ENCODE measurements at places on chromosomes 6 and 20.
A peak's percentile ranks its signal among the peaks of the same experiment; 100 is the strongest.

DNA sequence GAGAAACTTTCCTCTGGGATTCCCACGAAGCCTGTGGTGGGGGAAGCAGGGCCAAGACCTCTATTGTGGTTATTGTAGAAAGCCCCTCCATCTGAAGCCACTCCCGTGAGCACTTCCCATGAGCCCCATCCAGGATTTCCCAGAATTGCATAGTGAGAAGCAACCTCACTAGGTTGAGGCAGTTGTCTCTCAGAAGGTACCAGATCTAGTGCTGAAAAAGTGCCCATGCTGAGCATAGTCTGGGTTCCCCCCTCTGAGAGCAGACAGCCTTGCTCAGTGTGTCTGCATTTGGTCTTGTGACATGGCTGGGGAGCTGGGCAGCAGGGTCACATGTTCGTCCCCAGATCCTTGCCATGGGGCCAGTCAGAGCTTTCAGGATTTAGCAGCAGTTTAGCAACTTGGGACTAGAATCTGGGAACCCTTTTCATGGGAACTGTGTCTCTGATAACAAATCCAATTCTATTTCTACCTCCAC lies 38.6 kb downstream of the SLC9A8 start:
- no peak for DNase-seq

GRCh38 chr6:153059757-153060156 lies 57.2 kb upstream of the MTRF1L start:
- DNase-seq, result no peak

GRCh38 chr6:31851485-31851832 lies 11.2 kb downstream of the NEU1 start:
- DNase-seq, result no peak

- peak; percentile 17 for DNase-seq
These were observed 31.3 kb upstream of the ZSCAN23 start for GRCh38 chr6:28474441-28475219.

GRCh38 chr6:114389111-114389510 lies 46.3 kb upstream of the HS3ST5 start:
- no peak for DNase-seq

GRCh38 chr20:41135187-41135887 lies 2.0 kb upstream of the PLCG1 start:
- no peak for DNase-seq

- DNase-seq, result no peak
These were observed 16.0 kb downstream of the MARCKS start for GRCh38 chr6:113873043-113873667.

DNA sequence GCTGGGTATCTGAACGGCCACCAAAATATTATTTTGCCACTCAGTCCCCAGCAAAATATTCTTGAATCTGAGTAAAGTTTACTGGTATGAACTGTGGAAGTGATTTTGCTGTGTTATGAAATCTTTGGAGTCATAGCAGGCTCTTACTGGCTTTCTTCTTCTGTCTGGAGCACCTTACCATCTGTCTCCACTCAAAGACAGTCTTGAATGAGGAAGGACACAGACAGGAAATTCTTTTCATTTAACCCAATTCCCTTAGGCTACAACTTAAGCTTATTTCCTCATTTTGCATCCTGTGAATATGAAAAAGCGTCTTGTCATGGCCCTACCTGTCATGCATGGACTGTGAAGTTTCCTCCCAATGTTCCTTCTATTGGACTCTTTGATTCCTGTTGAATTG lies 24.7 kb downstream of the FNDC1 start:
- DNase-seq, result no peak

GRCh38 chr6:85594197-85594930 lies 706 bp upstream of the SNX14 start:
- peak; percentile 14 for DNase-seq

GRCh38 chr6:14524319-14524718 lies 406.7 kb downstream of the CD83 start:
- no peak for DNase-seq

DNA sequence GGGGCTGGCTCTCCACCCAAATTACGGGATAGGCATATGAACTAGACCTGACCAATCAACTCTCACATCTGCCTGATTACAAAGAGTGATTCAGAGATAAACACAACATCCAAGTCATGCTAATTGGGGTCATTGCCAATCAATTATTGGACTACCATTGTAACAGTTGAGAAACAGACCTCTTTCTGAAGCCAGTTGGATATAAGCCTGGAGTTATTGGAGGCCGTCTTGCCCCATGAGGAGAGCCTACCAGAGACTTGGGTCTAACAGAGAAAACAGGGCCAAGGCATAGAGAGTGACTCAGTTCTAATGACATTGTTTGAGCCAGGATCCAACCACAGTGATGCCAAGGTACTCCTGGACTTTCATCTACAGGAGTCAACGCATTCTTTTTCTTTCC lies 39.4 kb upstream of the HIVEP2 start:
- no peak for DNase-seq

- no peak for DNase-seq
These were observed 2.5 kb downstream of the ADRM1 start for GRCh38 chr20:62305149-62305764.

DNA sequence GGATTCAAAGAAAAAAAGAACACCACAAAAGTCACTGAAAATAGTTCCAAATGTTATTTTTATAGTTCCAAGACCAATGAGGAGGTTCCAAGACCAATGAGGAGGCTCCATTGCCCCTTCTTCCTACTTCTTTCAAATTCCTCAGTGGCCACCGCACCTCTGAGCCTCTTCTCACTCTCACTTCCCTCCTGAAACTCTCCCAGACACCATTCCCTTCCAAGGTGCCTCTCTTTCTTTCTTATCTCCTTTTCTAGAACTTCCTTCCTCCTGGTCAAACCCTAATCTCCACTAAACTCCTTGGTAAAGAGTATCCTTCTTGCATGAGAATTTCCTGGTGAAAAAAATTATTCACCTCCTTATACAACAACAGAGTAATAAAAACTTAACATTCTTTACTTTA lies 20.4 kb upstream of the MCUR1 start:
- no peak for DNase-seq

GRCh38 chr6:12173181-12173580 lies 117.0 kb upstream of the EDN1 start:
- no peak for DNase-seq

- no peak for DNase-seq
These were observed 72.0 kb downstream of the CHMP4B start for GRCh38 chr20:33883164-33883563.

DNA sequence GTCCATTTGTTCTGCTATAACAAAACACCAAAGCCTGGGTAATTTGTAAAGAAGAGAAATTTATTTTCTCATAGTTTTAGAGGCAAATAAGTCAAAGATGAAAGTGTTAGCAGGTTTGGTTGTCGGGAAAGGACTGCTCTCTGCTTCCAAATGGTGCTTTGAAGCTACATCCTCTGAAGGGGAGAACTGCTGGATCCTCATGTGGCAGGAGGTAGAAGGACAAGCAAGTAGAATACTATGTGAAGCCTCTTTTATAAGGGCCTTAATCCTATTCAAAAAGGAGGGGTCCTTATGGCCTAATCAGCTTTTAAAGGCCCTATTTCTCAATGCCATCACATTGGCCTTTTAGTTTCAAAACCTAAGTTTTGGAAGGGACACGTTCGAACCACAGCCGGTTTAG lies 826.0 kb upstream of the EPHA7 start:
- DNase-seq, result no peak

DNA sequence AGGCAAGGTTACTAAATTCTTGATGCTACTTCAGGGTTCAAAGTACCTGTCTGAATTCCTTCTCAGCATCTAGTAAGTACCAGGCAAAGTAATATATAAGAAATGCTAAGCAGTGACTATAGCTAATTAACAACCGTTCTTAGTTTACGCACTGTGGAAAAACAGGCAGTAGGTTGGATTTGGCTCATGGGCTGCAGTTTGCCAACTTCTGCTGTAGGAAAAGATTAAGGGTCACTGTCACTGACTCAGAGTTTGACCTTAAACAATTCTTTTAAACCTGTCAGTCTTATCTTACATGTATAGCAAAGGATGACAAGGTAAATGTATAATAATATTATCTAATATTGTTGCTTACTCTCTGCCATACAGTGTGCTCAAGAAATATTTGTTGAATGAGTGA lies 42.3 kb downstream of the CTNNBL1 start:
- DNase-seq, result no peak

- DNase-seq, result peak; percentile 70
These were observed 3.7 kb downstream of the OGFR start for GRCh38 chr20:62808211-62808865.

- DNase-seq, result no peak
These were observed 323.8 kb upstream of the JARID2 start for GRCh38 chr6:14921878-14922671.

- no peak for DNase-seq
These were observed 741 bp downstream of the PTPN1 start for GRCh38 chr20:50510706-50511542.

DNA sequence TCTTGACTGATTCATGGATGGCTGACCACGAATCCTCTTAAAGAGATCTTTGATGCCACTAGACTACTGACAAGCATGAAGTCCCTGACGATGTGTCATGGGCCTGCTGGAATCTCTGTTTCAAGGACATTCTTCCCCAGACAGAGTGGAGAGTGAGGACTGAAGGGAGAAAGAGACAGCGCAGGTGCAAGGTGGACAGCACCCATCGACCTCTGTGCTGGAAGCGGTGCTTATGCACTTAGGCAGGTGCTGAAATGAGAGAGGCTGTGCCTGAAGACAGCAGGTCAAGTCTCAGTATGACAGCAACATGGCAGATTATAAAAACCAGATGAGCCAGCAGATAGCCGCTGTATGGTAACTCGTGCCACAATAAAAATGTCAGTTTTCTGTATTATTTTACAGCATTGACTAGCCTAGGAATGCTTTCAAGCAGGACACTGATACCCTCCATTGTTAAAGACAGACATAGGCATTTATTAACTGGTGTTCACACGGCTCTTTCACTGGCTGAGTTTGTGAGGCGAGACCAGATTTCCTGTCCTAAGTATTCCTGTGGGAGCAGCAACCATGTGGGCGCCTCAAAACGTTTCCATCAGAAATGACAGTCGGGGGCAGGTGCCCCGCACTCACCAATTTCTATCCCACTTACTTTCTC lies 47.5 kb downstream of the FOXC1 start:
- DNase-seq, result no peak

GRCh38 chr6:50180646-50181045 lies 130.9 kb upstream of the DEFB112 start:
- no peak for DNase-seq

DNA sequence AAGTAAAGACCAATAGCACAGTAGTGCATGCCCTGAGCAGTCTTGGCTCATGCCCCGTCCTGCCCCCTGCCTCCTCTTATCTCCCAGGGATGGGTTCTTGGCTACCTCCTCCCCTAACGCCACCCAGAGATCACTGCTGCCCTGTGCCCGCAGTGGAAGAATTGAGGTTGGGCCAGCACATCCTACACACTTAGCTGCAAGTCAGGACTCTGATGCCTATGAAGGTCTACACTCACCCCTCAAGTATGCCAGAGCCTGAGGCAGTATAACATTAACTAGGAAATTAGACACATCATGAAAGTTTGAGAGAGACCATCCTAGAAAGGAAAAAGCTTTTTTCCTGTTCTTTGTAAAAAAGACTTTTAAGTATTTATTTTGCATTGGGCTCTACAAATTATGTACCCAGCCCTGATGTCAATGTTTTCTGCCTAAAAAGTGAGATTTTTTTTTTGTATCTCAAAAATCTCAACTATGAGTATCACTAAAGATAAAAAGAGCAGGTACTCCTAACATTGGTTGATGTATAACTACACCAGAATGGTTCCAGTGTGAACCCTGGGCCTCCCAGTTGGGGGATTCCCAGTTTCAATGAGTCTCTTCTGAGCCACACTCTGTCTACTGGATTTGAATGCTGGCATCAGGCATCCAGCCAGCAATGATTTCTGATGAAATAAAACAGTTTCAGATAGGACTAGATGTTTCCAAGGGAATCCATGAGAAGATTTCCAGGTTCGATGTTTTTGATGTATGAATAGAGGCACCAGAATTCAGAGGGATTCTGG lies 115.4 kb downstream of the ISM1 start:
- DNase-seq, result no peak

DNA sequence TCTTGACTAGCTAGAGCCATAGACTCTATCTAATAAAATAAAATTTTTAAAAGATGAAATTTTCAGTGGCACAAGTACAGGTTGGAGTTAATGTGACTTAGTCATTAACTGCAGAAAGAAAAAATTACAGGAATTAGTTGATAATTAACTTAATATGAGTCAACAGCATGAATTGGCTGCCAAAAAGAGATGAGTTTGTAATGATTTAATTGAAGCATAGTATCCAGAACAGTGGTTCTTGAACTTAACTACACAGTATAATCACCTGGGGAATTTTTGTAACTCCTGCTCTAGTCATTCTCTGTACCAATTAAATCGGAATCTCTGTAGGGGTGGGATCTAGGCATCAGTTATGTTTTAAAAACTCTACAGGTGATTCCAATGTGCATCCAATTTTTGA lies 46.3 kb upstream of the HMGN3 start:
- DNase-seq, result no peak

DNA sequence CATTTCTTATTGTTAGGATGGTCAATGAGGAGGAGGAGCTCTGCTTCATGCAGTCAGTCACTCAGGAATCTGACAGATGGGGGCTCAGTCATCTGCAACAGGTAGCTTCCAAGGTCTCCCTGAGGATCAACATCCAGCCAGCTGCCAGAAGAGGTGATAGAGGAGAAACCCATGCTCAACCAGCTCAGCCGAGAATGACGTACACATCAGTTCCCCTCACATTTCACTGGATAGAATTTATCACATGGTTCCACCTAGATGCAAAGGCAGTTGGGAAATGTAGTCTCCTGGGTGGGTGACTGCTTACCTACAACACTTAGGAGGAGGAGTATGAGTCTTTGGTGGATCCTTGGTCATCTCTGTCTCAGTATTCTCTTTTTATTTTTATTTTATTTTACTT lies 144.5 kb downstream of the CEBPB start:
- no peak for DNase-seq

DNA sequence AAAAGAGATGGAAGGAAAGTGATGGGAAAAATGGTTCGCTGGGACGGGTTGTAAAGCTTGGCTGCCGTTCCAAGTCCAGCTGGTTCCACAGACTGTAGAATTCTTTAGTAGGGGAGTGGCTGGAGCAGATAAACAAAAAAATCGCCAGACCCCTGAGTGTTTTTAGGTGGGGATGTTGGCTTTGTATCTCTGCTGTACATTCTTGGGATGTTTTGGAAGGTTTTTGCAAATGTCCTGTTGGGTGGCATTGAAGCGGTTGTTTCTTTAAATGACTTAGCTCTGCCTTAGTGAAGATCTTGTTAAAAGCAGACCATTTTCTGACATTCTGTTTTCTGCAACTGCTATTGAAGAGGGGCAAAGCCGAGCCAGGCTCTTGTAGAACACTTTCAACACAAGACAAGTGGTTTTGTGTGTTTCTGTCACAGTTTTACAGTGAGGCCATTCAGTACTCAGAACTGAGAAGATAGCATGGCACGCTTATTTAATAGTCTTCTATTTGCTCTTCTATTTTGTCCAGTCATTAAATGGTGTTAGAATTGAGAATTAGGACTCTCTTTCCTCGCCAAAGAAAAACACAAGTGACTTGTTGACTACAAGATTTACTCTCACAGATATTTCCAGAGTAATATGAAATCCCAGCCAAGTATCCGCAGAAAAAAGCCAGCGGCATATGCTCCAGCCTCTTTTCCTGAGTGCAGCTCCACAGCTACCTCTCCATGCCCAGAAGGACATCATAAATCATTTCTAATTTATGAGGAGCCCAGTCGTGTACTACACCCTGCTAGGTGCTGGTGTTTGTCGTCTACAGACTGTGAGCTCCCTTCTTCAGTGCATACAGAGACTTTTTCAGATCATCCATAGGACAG lies 65.8 kb downstream of the PHACTR2 start:
- no peak for DNase-seq

Measured in activated CD4-positive, alpha-beta T cell treated with anti-CD3 and anti-CD28 coated beads for 24 hours (primary cell).